NCI-H510A treated with DMSO at 0.1 percent for 48 hours (cell line): ENCODE measurements at places on chromosomes 2 and 18.

DNA sequence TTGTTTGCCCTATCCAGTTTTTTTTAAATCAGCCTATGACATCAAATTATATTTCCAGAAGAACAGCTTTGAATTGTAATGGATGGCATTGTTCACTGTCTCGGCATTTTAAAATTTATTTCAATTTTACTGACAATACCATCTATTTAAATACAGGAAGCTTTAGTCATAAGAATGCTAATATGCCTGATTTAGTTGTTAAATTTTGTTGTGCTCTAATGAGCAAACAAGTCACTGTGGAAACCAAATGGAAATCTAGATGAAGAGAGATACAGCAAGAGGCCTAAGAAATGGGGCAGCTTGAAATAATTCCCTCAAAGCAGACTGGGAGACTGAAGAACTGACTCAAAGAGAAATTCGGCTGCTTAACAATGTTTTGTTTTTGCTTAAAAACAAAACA, 76.8 kb downstream of the OSBPL6 start:
- no peak for DNase-seq

GRCh38 chr2:5377323-5377722, 314.9 kb upstream of the SOX11 start:
- DNase-seq = no peak

- no peak for DNase-seq
These were observed 299.1 kb downstream of the PRKCE start for GRCh38 chr2:45950606-45951005.

DNA sequence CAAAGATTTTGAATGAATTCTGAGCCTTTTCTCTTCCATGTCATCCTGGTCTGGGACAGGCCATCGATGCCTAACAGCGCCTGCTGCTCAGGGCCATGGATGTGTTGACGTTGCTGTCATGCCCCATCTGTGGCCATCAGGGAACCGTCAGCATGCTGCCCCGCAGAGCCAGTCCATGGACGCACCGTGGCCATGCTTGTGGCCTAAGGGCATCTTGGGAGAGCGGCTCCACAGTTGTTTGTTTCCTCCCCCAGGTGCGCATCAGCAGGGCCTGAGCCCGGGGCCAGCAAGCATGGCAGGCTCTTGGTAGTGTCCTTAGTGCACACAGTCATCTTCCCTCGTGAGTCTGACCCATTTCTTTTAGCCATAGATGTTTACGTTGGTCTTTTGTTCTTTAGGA, 142.7 kb downstream of the VAPA start:
- no peak for DNase-seq

- no peak for DNase-seq
These were observed 188.6 kb upstream of the CDH19 start for GRCh38 chr18:66792466-66792865.

DNA sequence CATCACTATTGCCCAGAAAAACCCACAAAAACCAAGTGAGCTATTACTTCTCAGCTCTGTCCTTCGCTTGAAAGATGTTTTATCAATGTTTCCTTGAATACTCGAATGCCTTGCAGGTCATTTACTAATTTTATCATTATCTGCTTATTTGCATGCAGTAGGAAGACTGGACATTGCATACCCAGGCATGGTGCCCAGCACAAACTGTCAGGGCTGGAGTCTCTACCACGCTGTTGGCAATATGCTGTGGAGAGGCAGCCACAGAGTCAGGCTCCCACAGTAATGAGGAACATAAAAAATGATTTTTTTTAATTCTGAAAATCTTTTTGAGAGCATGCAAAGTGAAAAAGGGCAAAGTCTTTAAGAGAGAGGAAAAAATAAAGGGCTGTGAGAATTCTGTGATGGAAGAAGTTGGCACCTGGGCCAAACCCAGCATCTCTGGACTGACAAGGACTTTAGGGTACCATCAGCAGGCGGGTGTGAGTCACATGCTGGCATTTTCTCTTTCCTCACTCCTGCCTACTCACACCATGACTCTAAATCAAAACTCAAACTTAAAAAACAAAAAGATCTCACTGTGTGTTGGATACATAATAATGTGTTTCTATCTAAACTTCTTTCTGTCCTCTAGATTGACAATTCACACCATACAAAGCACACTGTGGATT, 709.8 kb upstream of the FANCL start:
- DNase-seq = no peak

DNA sequence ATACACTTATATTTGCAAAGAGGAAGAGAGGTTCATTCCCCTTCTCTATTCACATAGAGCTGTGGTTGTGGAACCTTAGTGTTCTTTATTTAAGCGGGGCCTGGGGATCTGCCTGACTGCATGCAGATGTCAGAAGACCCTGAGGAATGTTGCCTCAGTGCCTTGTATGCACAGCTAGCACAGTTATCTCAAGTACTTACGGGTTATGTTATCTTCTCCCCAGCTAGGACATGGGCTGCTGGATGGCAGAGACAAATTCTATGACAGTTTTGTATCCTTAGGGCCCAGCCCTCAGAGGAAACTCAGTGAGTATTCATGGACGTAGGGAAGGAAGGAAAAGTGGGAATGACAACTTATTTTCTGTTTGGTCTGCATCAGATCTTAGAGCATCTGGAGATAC, 37.7 kb upstream of the RTN4 start:
- DNase-seq = no peak

GRCh38 chr2:200861617-200862155, 2.8 kb downstream of the CLK1 start:
- DNase-seq = no peak

- no peak for DNase-seq
These were observed 32.8 kb downstream of the TTC21B start for GRCh38 chr2:165920748-165921147.

DNA sequence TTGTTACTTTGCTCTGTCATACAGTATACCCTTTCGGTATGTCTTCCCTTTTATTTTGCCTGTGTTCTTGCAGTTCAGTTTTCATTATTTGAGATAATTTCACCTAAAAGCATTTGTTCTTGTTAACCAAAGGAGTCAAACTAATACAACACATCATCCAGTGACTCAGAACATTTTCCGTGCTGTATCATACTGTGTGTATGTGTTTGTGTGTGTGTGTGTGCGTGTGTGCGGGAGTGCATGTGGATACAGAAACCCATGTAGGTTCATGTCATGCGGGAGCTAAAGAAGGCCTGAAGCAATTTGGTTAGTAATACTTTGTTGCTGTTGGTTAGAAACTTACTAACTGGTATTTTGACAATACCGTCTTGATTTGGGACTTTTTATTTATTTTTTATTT, 60.0 kb downstream of the CEP192 start:
- no peak for DNase-seq

GRCh38 chr2:240139666-240140393, 628 bp downstream of the OTOS start:
- DNase-seq = no peak

GRCh38 chr2:28153851-28154250, 238.8 kb upstream of the FOSL2 start:
- DNase-seq = peak; percentile 20

GRCh38 chr2:240397924-240398645, 37.4 kb upstream of the GPC1 start:
- no peak for DNase-seq

GRCh38 chr2:160431441-160431840, 62.2 kb downstream of the RBMS1 start:
- no peak for DNase-seq

- DNase-seq = no peak
These were observed 18.7 kb downstream of the SH3BP4 start for GRCh38 chr2:234970477-234970882.

DNA sequence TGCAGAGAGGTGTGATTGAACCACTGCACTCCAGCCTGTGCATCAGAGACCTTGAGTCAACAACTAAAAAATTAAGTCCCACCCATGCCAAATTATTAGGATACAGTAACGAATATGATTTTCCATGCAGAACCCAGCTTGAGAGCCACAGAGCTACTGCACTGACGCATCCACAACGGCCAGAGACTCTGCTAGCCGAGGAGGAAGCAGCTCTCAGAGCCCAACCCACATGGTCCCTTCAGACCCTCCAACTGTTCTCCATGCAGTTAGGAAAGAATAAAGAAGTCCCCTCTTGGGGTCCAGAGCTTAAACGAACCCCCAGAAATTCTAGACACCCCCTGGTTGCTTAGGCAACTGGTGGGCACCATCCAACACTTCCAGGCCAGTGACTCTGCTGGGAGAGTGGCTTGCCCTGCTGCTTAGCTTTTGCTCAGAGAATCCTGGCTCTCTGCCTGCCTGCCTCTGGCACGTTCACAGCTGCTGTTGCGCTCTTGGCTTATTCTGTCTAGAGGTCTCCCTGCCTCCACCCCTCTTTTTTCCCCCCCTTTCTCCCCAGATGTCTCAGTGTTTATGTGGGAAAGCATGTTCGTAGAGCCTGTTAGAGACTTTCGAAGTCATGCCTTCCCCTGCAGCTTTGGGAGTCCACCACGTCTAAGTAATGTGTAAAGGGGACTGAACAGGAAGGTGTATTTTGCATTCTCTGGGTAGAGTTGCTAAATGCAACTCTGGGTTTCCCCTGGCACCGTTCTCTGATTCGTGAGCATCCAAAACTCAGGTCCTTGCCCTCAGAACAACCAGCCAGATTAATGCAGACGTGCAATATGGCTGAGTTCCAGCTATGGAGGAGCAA, 26.0 kb upstream of the SP3 start:
- no peak for DNase-seq

GRCh38 chr2:85939131-85939530, 50.3 kb upstream of the ST3GAL5 start:
- no peak for DNase-seq

DNA sequence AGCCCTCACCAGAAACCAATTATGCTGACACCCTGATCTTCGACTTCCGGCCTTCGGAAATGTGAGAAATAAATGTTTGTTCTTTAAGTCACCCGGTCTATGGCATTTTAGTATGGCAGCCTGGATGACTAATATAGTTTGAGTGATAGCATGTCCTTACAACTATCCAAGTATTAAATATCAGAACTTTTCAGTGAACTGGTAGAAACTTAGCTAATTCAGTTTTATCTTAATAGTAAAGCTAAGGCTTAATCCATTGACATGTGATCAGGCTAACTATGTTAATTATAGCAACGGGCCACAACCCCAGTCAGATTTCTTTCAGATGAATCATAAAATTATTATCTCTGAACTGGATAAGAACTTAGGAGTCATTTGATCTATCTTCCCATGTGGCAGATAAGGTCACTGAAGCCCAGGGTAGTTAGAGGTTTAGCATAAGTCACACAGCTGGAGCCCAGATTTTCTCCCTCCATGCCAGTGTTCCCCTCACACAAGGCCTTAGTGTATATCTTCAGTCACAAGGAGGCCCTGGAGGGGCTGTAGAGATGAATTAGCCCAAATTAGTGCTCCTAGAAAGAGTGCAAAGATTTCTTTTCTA, 40.7 kb upstream of the UPP2 start:
- DNase-seq = no peak
